ENCODE measurements at places on chromosomes 1 and 21. TPM values are rescaled to one million over a fixed set of nuclear protein-coding genes. Genes with fewer than 3 reads are reported as not detected.

DNA sequence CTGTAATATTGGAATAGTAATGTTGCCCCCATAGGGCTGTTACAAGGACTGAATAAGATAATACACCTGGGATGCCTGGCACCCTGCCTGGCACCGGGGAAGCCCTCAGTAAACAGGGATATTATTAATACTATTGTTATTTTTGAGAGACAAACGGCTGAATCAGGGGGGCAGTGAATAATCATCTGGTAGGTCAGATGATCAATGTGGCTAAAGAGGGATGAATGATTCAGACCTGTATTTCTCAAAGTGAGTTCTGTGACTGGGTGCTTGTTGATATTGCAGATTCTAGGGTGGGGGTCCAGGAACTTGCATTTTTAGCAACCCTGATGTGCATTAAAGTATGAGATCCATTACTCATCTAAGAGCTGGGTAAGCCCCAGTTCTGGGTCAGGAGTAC, 46.2 kb upstream of the BCL10 start:
- no peak for DNase-seq

- DNase-seq: no peak
These were observed 50.8 kb downstream of the OLFML2B start for GRCh38 chr1:161972828-161973227.

Gene FMO5
- total RNA-seq: 1.8 TPM

- DNase-seq: no peak
These were observed 128.8 kb downstream of the COQ8A start for GRCh38 chr1:227068883-227069282.

- no peak for DNase-seq
These were observed 40.4 kb downstream of the UBR4 start for GRCh38 chr1:19169642-19170041.

DNA sequence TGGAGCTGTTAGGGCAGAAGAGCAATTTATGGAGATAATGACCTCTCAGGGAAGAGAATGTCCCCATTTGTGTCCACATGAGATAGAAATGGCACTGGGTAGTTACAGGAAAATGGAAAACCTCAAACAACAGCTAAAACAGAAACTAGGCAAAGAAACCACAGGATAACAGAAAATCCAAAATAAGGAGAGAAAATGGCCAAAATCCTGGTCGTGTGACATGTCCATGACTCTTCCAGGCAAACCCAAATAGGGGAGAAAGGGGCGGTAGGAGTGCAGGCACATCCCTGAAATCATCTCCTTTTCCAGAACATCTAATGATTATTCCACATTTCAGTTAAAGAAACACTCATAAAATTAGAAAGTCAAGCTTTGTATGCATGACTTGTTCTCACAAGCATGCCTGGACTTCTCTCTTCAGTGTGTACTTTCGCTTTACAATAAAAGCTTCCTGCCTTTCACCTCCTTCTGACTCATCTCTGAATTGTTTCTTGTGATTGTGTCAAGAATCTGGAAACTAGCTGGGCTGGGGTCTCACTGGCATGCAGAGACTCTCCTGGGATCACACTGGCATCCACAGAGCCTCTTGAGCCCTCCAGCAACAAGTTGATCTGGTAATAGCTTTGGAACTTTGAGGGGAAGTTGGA, 171.4 kb upstream of the ZP4 start:
- no peak for DNase-seq

Gene TNFRSF25
- 21.4 TPM for total RNA-seq

DNA sequence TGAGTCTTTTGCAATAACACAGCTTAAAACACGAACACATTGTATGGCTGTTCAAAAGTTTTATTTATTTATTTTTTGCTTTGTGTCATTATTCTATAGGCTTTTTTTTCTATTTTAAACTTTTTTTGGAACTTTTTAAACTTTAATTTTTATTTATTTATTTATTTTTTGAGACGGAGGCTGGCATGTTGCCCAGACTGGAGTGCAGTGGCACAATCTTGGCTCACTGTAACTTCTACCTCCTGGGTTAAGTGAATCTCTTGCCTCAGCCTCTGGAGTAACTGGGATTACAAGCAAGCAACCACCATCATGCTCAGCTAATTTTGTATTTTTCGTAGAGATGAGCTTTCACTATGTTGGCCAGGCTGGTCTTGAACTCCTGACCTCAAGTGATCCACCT, 88.3 kb upstream of the GADD45A start:
- DNase-seq: no peak

DNA sequence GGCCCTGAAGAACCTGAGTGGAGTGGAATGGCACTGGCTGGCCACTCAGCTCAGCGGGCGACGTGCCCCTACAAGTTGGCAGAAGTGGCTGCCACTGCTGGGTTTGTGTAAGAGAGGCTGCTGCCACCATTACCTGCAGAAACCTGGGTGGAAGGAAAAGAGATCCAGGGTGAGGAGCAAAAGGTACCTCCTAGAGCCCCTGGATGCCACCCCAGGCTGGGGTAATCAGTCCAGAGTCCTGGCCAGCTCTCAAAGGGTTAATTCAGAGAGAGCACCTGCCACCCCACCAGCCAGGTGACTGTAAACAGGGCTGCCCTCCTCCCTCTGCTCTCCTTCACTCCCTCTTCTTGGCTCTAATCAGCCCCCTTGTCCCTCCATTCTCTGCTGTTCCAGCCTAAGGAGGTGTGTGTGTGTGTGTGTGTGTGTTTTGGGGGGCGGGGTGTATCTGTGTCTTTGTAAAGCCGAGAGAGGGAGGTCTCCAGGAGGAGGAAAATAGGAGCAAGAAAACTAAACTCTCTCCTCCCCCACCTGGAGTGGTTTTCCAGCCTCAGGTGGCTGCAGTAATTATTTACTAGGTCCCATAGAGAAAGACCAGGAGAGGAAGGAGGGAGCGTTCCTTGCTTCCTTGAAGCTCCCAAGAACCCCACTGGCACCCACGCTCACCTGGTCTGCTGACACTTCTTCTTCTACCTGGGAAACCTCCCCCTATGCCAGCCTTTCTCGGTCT, 12.6 kb downstream of the TRIM46 start:
- peak; percentile 51 for DNase-seq

DNA sequence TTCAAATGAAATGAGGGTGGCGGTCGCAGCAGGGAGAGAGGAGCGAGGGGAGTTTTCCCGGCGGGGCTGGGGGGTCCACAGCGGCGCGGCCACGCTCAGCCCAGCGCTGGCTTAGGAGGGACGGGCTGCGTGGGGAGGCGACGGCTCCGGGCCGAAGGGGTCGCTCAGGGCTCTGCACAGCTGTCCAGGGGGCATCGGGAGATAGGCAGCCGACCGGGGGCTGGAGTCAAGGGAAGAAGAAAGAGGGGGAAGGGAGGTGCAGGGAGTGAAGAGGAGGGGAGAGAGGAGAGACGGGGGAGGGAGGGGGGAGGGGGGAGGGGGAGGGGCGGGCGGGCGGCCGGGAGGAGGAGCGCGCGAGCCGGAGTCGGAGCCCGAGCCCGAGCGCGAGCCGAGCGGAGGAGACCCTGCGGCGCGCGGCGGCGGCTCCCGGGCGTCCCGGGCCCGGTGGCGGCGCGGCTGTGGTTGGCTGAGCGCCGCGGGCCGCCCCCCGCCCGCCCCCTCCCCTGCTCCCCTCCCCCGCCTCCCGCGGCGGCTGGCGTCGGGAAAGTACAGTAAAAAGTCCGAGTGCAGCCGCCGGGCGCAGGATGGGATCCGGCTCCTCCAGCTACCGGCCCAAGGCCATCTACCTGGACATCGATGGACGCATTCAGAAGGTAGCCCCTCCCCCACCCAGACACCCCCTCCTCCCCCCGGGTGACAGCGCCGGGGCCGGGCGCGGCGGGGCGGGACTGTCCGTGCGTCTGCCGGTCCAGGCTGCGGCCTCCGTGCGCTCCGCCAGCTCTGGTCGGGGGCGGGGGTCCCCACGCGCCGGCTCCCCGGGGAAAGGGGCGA, at the start of gene PDE9A:
Gene PDE9A, plus strand, starts transcription at position 391 of the 831 bp plus-strand sequence. Its CDS starts 194 bp downstream, at position 585.
- DNase-seq: peak; percentile 66

GRCh38 chr1:201676197-201676596, 137.3 kb downstream of the NAV1 start:
- no peak for DNase-seq

Gene TDRD5
- not detected for total RNA-seq

DNA sequence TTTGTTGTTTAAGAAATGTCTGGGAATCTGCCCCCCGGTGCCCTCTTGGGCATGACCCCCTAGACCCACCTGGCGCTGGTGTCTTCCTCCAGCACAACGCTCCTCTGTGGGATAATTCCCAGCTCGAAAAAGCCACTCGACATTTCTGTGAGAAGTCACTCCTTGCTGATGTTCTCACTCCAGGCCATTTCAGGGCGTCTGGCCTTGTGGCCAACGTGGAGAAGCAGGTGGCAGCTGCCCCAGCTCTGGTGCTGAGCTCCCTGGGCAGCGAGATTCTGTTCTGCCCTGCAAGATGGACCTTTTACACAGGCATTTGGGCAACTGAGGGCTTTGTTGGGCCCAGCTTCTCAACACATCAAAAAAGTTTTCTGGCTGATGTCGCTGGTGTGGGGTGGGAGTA, 147.7 kb upstream of the WNT4 start:
- peak; percentile 54 for DNase-seq

DNA sequence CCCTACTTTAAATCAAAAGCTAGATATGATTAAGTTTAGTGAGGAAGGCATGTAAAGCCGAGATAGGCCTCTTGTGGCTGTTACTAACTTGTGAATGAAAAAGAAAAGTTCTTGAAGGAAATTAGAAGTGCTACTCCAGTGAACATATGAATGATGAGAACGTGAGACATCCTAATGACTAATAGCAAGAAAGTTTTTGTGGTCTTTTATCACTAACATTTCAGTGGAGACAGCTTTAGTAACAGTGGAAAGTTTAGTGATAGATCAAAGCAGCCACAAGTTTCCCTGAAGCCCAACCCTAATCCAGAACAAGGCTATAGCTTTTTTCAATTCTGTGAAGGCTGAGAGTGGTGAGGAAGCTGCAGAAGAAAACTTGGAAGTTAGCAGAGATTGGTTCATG, 73.6 kb upstream of the LRRC8B start:
- no peak for DNase-seq

Gene RSPO1
- total RNA-seq: not detected

DNA sequence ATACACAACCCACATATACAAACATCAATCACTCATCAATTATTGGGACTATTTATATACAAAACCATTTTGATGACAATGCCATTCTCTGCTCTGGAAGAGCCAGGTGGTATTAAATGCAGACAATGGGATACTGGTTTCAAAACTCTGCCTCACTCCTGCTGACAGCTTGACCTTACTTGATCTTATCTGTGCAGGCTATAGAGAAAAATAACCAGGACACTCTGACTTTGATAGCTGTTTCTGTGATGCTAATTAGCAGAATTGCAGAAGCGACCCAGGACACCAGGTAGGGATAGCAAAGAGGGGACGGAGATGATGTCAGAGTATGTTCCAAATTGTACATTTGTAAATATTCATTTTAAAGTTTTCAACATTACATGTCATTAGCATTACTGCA, 89.5 kb downstream of the OLFM3 start:
- DNase-seq: no peak

- no peak for DNase-seq
These were observed 630.4 kb downstream of the PTPRC start for GRCh38 chr1:199269241-199269640.

Gene CBR1
- 17.6 TPM for total RNA-seq

Gene GRIK1
- total RNA-seq: 0.24 TPM

Gene REN
- total RNA-seq: not detected

DNA sequence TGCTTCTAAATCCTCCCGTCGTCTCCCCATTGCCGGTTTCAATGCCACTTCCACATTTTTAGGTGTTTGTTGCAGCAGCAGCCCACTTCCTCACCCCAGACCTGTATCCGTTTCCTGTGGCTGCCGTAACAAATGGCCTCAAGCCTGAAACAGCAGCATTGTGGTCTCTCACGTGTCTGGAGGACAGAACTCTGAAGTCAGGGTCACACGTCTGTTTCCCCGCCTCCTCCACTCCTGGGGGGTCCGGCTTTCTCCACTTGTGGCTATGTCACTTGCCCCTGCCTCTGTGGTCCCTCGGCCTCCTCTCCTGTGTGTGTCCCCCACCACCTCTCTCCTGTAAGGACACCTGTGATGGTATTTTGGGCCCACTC, 21.8 kb downstream of the TRPM2 start:
- no peak for DNase-seq

DNA sequence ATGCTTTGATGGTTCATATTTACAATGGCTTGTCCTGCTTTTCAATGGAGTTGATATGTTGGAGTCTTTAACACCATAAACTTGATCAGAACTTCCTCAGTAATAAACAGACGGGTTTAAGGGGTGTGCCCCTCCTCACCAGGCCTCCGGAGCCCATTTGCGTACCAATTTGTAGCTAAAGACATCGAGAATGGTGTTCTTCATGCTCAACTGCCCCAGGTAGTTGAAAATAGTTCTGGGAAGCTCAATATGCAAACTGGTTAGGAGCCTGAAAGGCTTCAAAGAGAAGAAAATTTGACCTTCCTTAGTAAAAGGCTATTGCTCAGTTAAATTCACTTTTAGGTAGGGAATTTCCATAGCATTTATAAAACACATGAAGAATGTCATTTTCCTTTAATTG, 68.1 kb upstream of the RRP15 start:
- no peak for DNase-seq

- no peak for DNase-seq
These were observed 430.6 kb upstream of the KAZN start for GRCh38 chr1:14167884-14168283.

Gene SLC35F3
- total RNA-seq: not detected

DNA sequence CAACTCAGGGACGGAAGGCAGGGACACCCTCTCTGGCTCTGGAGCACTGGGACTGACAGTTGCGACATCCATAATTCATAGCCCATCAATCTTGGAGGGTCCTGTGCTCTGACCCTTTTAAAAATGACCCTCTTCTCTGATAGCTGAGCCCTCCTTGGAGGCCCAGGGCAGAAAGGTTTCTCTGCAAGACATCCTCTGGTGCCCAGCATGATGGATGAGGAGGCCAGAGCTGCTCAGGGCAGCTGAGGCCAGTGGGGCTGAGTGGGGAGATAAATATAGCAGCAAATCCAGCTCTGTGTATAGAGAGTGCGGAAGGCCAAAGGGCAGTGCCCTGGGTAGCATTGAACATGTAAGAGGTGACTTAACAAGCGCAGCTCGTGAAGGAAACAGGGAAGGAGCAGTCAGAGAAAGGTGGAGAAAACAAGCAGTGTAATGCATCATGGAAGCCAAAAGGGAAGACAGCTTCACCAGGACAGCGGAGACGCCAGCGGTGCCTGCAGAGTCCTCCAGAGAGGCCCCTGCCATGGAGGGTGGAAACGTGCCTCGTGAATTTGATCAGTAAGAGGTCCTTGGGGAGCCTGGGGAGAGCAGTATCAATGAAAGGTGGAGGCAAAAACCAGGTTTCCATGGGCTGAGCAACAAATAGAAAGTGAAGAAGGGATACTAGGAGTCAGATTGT, 50.4 kb upstream of the FMOD start:
- no peak for DNase-seq

- DNase-seq: no peak
These were observed 70.9 kb downstream of the RRAGC start for GRCh38 chr1:38788341-38789336.

Gene LRRIQ3
- total RNA-seq: 0.23 TPM

DNA sequence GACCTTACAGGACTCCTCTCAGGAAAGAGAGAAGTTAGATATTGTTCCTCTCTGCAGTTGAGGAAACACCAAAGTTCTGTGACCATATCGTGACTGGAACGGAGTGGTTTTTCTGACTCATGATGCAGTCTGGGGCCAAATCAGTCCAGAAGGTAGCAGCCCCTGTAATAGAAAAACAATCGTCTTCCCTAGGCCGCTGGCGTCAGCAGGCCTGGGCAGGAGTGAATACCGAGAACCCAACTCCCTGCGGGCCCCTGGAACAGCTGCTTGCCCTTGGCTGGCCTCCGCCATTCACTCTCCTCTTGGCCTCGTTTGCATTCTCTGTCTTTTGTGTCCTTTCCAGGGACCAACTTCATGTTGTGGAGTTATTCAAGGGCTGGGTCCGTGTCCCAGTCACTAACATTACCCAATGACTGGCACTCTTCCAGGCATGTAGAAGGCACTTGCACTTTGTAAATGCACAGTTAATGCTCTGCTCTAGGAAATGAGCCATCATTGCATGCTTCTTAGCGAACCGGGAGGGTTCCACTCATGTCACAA, 10.9 kb upstream of the CD101 start:
- no peak for DNase-seq

All from chondrocyte (in vitro differentiated cells).